ENCODE measurements at places on chromosomes 4 and X.
A peak's percentile ranks its signal among the peaks of the same experiment; 100 is the strongest.

- no peak for DNase-seq
Observed at GRCh38 chrX:25941087-25941486, 197.1 kb upstream of the MAGEB18 start.

DNA sequence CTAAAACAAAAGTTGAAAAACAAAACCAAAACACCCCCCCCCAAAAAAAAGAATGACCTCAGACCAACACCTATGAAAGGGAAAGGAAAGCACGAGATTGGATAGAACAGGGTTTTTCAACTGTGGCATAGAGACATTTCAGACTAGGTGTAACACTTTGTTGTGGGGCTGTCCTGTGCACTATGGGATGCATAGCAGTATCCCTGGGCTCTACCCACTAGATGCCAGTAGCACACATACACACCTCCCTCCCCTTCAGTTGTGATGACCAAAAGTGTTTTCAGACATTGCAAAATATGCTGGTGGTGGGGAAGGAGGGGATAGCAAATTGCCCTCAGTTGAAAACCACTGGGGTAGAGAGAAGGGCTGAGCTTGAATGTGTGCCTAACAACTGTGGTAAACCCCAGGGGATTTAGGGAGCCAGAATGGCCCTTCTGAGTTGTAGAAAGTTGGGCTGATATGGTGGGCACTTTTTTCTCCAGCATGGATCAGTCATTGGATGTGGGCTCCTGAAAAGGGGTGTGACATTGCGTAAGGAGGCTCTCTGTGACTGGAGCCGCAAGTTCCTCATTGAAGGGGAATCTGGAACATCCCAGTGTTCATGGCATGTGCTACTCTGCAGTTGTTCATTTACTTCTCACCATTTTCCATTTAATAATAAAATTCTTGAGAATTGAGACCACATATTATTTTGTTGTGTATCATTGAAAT lies 8.8 kb upstream of the GEMIN8 start:
- no peak for DNase-seq

- DNase-seq: peak; percentile 56
Observed at GRCh38 chrX:41923978-41924683, 777 bp upstream of the CASK start.

DNA sequence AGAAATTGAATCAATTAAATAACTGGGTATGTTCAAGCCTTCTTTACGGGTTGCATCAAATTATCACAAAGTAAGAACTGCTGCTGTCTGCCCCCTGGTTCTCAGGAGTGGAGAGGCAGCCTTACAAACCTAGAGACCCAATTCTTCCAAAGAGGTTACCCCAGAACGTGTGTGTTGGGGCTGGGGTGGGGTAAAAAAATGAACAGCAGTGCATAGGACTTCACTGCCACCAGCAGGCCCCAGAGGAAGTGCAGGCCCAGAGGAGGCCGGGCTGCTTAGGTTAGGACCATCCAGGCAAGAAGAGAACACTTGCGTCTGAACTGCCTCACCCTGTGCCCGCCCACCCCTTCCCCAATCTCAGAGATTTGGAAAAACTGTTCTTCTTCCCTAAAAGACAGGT lies 1.5 kb upstream of the NWD2 start:
- no peak for DNase-seq

GRCh38 chr4:76199664-76200211 lies 13.9 kb downstream of the SCARB2 start:
- DNase-seq: peak; percentile 54

GRCh38 chr4:153509724-153510123 lies 43.6 kb downstream of the TMEM131L start:
- DNase-seq: no peak

DNA sequence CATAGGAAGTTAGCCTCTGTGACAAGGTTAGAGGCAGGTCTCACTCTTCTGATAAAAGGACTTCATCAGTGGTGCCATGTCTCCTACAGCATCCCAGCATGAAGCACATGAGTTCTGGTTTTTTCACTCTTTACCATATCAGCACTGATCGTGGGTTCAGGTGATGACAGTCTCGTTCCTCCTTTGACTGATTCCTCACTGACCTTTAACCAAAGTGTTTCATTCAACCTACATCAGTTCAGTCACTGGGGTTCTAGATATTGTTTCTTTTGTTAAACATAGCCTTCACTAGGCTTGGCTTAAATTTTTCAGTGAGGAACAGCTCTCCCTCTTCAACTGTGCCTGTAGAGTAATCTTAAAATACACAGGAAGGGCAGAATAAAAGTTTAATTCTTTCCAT lies 9.6 kb upstream of the MAGEA8 start:
- no peak for DNase-seq

GRCh38 chrX:28649541-28649940 lies 62.3 kb downstream of the IL1RAPL1 start:
- no peak for DNase-seq

DNA sequence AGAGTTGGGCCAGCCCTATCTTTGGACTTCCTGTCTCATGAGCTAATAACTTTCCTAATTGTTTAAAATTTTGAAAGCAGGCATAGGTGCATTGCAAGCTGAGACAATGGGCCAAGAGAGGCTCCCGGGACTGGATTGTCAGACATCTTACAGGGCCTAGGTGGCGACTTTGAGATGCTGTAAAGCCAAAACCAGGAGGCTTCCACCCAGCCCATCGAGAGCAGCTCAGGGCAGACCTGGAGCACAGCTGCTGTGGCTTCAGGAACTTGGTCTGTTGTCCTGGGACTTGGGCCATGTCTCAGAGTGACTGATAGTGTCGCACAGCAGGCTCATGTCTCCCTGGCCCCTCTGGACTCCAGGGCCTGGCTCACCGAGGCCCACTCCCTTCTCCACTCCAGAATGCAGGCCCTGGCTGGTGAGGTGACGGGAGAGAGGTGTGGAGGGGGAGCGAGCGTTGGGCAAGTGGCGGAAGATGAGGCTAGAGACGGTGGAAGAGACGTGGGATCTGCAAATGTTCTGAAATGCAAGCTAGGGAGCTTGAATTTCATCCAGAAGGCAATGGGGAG lies 24.1 kb upstream of the MTM1 start:
- DNase-seq: no peak

- DNase-seq: peak; percentile 67
Observed at GRCh38 chr4:98661371-98662054, 3.1 kb upstream of the TSPAN5 start.

GRCh38 chr4:128820671-128821070 lies 11.2 kb downstream of the JADE1 start:
- no peak for DNase-seq
